Lung microvascular endothelial cell (primary cell): ENCODE measurements at places on chromosomes 2 and 18.

- DNase-seq: no peak
Measured at GRCh38 chr2:136248907-136249306, 131.0 kb upstream of the CXCR4 start.

GRCh38 chr2:72681016-72681995 lies 144.5 kb downstream of the EXOC6B start:
- no peak for DNase-seq

- DNase-seq: no peak
Measured at GRCh38 chr2:216392018-216392562, 19.8 kb upstream of the MARCHF4 start.

GRCh38 chr2:199966976-199967375 lies 11.6 kb downstream of the MAIP1 start:
- DNase-seq: no peak

DNA sequence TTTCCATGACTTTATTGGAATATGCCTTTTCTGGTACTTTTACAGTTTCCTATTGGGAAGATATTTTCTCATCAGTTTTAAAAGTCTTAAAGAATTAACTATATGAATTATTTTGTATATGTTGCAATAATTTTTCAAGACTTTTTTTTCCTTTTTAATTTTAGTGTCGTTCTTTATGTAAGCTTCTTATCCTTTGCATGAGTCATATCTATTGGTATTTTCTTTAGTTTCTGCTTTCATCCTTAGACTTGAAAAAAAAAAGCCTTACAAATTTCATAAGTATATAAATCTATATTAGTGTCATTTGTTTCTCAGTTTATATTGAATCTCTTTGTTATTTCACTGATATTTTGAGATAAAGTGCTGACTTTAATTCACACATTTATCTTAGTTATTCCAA lies 94.9 kb downstream of the DSEL start:
- DNase-seq: no peak

DNA sequence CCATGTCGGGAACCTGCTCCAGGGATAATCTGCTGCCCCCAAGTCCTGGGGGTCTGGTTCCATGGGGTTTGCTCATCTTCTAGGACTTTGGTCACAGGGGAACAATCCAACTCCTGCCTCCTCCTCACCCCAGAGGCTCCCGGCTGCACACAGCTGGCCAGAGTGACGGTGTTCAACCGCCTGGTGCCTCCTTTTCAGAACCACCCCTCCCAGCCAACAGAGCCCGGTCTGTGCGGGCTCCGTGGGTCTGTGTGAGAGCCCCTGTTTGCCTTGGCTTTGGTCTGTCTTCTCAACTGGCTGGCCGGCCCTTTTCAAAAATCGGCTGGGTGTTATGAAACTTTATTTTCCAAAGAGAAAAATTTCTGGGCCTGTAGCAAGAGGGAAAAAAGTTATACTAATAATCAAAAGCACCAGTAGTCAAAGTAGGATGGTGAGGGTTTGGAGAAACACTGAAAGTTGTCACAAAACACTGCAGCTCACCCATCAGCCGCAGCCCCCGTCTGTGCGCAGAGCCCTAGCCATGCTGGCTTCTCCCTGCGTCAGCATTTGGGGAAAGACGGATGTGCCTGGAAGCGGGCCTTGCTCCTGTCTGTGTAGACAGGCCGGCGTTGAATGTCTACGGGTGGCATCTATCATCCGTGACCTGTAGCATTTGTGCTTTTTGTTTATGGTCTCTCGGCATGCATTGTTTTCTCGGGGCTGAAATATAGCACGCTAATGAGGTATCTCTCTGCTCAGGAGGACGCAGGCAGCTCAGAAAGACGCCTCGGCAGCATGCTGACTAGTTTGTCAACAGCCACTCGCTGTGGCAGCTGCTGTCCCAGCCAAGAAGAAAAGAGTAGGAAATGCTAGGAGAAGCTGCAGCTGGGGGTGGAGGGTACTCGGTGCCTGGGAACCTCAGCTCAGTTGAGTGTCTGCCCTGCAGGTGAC lies 138.6 kb downstream of the GLI2 start:
- no peak for DNase-seq

DNA sequence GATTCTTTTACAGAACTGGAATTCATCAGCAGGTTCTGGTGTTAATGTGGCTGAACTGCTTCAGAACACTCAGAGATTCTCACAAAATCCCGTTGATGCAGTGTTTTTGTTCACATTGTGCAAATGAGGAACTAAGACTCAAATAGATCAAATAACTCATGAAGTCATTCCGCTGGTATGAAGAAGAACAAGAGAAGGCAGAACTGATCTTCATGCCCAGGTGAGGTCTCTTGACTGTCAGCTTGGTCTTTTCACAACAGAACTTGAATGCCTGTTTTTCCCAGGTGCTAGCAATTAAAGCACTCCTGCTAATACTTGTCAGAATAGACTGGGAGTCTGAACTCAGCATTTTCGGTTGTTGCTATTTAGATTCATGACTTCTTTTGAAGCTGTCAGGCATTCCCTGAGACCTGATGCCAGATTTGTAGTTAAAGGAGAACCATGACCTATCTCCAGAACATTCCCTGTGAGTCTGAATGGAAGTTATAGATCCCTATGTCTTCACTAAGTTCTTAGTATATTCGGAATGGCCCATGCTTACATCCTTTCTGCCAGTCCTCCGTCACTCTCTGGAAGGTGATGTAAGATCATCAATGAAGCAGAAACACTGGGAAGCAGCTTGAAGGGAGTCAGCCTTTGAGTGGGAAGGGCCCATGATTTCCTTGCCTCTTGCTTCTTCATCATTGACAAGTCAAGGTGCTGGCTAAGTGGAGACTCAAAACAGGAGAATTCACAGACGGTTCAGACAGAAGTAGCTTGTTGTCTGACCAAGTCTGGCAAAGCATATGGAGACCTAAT lies 155.7 kb downstream of the MTCL1 start:
- DNase-seq: no peak

DNA sequence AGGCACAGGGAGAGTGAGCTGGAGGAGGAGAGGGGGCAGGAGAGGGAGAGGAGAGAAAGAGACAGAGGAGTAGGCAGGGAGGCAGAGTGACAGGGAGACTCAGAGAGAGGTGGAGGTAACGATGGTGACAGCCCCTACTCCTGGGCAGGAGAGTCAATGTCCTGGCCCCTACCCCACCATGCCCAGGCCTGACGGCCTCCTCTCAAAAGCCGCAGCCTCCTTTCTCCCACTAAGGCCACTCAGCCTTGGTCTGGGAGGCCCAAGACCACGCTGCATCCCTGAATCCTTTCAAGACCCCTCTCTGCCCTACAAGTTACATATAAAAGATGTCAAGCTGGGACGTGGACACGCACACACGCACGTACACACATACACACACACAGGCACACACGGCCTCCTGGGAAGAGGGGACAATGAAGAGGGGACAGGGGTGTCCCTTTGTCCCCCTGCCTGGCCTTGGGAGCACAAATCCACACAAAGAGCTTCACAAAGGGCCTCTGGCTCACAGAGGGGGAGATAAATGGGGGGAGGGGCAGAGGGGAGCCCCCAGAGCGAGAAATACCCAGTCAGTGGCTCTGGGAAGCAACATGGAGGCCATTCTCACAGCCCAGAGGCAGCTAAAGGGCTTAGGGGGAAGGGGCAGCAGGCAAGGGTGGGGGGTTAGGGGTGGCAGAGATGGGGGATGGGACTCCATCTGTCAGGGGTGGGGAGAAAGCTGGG lies 19.5 kb upstream of the TNS1 start:
- DNase-seq: no peak

GRCh38 chr18:45197526-45197970 lies 417.7 kb upstream of the SLC14A2 start:
- DNase-seq: peak; percentile 3

DNA sequence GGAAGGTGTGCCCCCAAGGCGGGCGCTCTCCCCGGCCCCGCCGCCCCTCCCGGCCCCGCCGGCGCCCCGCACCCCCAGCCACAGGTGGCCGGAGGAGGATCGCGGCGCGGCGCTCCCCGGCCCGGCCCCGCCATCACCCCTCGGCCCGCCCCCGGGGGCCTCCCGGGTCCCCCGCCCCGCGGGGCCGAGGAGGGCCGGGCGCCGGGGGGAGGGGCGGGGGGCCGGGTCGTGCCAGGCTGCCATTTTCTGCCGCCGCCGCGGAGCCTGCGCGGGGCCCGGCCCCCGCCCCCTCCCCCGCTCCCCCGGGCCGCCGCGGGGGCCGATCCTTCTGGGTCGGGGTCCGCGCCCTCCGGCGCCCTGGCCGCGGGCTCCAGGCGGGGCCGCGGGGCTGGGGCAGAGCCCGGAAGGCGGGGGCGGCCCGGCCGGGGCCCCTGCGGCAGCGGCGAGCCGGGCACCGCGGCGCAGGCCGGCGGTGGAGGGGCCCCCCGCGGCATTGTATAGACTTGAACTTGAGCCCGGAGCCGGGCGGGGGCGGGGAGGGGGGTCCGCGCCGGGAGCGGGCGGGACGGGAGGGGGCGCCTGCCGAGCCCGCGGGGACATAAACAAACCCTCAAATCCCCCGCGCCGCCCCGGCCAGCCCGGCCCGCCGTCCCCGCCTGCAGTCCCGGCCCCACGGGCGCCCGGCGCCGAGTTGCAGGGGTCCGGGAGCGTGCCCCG lies 556 bp downstream of the DNMT3A start:
- DNase-seq: peak; percentile 38

GRCh38 chr2:109265953-109266352 lies 136.9 kb downstream of the SH3RF3 start:
- no peak for DNase-seq

GRCh38 chr18:79814373-79814772 lies 16.6 kb downstream of the KCNG2 start:
- DNase-seq: no peak

GRCh38 chr2:32863803-32864202 lies 83.0 kb upstream of the LTBP1 start:
- DNase-seq: no peak

DNA sequence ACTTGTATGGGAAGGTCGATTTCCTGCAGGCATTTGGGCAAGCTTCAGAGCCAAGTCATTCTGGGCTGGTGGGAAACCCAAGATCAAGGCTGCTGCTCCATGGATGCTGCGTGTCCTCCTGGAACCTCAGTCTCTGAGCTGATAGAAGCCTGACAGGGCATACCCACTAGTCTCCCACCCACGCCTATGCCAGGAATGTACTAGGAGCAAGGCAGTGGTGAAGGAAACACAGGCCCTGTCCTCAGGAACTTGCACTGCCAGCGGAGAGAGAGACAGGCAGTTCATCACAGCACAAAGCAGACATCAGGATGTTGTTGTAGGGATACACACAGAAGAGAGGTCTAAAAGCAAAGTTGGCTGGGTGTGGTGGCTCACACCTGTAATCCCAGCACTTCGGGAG lies 84.2 kb downstream of the PLB1 start:
- peak; percentile 10 for DNase-seq

DNA sequence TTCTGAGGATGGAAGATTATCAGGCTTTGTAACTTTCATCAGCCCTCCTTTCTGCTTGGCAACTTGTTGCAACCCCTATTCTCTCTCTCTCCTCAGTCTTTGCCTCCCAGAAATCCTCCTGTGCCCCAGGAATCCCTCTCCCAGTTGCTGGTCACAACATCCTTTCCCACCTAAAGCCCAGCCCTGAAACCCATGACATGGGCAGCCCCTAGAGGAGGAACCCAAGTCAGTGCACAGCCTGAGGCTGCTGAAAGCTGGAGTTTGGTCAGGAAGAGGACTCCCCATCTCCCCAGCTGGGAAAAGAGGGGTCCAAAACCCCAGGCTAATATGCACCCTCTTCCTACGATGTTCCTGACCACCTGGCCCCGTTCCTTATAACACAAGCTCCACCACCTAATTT lies 29.5 kb downstream of the PKDCC start:
- no peak for DNase-seq

DNA sequence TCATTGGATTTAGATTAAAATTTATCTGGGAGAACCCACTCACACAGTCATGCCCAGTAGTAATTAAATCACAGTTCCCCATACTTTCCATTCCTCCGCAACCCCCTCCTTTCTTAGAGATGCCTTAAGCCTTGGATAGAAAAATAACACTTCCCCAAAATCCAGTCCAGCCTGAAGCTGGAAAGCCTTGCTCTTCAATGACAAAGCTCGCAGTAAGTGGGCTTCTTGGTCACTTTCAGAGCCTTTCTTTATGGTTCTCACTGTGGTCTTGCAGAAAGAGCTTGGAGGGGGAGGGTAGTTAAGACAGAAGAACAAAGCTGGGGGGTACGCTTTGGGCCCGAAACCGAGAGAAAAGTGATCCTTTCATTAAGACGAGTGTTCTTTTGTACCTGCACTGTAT lies 802.1 kb upstream of the POU3F3 start:
- no peak for DNase-seq

GRCh38 chr2:108586116-108586515 lies 51.8 kb downstream of the LIMS1 start:
- DNase-seq: peak; percentile 27

- no peak for DNase-seq
Measured at GRCh38 chr2:172219201-172219600, 116.5 kb upstream of the DLX2 start.

DNA sequence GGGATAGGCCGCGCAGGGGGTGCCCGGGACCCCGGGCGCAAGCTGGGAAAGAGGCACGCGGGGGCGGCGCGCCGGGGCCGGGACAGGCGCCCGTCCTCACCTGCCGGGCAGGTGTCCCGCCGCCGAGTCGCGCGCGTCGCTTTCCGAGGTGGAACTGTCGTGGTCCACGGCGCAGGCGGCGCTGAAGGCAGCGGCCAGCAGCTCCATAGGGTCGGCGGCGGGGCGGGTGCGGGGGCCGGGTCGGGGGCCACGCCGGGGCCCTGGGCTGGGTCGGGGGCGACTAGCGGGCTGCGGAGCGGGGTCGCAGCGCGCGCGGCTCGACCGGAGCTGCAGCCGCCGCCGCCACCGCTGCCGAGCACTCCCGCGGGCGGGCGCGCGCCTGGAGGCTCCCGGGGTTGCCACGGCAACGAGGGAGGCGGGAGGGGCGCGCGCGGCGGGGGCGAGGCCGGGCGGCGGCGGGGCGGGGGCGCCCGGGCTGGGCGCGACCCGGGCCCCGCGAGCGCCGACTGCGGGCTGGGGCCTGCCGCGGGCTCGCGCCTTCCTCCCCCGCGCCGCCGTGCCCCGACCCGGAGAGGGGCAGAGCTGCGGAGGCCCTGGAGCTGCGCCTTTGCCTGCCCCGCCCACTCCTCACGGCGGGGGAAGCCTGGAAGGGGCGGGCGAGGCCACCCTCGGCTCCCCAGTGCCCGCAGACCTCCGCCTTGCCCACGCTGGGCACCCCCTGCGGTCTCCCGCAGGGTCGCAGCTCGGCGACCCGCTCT lies 57.9 kb downstream of the SNORC start:
- no peak for DNase-seq

DNA sequence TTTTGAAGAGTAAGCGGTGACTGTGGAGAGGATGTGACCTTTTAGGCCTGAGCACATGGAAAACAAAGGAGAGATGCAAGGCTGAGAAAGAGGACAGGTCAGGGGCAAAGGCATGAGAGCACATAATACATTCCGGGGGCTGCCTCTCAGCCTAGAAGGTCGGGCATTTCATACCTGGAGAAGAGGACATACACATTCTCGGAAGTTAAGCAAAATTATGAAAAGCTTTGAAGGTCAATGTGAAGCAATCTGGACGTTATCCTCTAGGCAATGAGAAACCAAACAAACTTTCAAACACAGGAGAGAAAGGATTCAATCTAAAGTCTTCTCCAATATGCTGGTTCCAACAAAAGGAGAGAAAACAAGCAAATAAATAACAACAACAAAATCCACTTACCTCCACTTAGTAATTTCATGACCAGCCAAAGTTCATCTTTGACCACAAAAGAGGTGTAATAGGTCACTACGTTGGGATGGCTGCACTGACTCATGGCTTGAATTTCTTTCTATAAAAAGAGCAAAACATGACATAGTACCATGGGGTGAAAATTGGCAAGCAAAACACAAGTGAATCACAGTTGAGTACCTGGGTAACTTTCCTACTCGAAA lies 80.4 kb downstream of the STK39 start:
- no peak for DNase-seq
